Stimulated activated CD4-positive, alpha-beta T cell treated with anti-CD3 and anti-CD28 coated beads, TNF-alpha, amount 100 ng/mL, for 24 hours (primary cell): ENCODE measurements at places on chromosomes 12 and 14.

- no peak for DNase-seq
These were observed 36.8 kb upstream of the SLC38A2 start for GRCh38 chr12:46409342-46409741.

DNA sequence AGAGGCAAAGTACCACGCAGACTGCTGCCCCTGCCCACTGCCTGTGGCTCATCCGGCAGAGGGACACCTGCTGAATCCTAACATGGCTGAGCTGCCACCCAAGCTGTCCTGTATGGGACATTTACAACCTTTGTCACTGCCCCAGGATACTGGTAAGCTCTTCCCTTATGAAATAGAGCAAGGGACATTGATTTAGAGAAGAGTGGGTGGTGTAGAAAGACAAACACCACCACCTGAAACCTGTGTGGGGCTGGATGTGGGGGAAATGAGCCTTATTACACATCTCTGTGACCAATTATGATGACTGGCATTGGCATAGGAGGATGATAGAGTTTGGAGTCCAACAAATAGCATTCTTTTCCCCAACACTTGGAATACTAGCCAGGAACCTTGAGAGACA is 81.2 kb upstream of the GZMB start:
- no peak for DNase-seq

DNA sequence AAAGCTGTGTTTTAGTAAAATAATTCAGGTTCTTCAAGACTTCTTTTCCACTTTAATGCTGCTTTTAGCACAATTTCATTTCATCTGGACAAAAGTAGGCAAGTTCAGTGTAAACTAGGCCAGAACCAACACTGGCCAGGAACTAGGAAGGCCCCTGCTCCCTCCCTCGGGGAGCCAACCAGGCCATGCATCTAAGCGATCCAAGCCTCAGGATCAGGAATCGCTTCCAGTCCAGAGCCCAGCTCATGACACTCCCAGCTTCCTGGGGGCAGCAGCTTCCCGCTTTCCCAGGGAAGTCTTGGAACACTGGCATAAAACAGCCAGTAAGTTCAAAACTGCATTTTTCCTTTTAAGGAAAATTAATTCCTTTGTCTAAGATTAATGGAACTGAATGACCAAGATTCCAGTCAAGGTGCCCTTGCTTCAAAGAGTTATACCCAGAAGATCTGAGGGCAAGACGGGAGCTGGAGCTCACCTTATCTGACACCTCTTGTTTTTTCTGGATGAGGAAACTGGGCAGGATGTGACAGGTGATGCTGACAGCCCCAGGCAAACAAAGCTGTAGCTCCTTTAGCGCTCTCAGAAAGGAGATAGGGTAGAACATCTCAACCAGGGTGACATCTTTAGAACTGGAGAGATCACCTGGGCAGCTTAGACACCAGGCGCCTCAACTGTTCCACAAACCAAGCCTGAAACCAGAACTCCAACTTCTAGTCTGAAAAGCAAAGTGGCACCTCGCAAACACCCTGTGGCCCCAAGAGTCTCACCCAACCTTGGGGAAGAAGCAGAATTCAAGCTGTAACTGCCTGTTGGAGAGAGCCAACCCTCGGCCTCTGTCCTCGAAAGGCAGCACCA is 61.4 kb upstream of the PNMA1 start:
- no peak for DNase-seq

GRCh38 chr12:109109746-109110350 is 6.5 kb upstream of the ACACB start:
- DNase-seq, result no peak

DNA sequence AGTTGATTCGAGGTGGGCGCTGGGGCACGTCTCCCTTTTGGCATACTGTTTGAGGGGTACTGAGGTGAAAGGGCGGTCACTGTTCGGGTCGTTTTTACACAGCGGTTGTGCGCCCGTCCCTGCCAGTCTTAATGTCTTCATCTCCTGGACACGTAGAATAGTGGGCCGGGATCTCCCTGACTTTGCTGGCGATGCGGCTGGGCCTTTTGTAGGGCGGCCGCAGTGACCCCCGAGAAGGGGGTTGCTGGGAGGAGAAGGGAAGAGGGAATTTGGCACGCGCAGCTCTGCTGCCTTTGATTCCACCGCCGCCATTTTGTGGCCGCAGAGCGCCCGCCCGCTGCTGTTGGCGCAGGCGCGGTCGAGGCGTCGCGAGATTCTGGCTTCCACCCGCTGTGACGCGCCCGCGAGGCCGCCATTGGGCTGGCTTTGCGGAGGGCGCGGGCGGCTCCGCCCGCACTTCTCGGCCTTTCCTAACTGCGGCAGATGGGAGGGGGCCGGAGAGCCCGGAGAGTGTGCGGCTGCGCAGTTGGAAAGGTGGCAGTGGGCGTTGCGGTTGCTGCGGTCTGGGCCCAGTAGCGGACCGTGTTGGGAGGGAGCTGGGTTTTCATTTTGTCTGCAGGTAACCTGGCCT is 542 bp downstream of the SRSF5 start:
- DNase-seq, result peak; percentile 87

- no peak for DNase-seq
These were observed 33.1 kb downstream of the CMKLR1 start for GRCh38 chr12:108305991-108306501.

DNA sequence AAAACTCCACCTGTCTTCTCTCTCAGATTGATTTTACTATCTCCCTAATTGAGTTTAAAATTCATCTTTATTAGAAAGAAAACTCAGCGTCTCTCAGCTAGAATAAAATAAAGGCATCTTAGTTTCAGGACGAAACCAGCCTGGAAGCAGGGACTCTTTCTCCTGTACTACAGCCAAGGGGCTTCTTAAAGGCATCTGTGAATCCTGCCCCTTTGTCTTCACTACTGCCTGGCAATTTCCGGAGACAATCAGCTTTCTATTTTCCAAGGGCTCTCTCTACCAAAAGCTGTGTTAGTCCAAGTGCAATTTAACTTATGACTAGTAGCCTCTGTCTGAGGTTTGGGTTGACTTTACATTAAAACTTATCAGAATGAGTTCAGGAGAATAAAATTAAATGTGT is 623.3 kb upstream of the FOXG1 start:
- DNase-seq, result no peak

DNA sequence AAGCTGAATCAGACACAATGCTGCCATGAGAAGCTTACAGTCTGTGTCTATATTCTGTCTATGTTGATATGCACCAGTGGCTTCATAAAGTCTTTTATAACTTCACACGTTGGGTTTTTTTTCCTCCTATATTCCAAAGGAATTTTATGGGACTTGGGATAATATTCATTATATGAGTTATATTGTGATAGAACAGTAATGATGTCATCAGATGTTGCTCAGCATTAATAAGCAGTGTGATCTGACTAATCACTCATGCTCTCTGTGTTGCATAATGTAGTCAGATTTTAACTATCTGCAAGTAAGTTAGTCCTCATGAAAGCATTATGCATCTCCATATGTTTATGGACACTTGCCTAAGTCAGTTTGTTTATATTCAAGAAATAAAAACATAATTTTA is 159.6 kb downstream of the PLCZ1 start:
- DNase-seq, result no peak

GRCh38 chr14:34180434-34180833 is 229.6 kb upstream of the EGLN3 start:
- no peak for DNase-seq

- DNase-seq, result no peak
These were observed 390.0 kb upstream of the NOVA1 start for GRCh38 chr14:26987744-26988363.

GRCh38 chr14:91870001-91870400 is 2.7 kb upstream of the TC2N start:
- DNase-seq, result no peak

- no peak for DNase-seq
These were observed 157.0 kb upstream of the LMNTD1 start for GRCh38 chr12:25710128-25710527.

DNA sequence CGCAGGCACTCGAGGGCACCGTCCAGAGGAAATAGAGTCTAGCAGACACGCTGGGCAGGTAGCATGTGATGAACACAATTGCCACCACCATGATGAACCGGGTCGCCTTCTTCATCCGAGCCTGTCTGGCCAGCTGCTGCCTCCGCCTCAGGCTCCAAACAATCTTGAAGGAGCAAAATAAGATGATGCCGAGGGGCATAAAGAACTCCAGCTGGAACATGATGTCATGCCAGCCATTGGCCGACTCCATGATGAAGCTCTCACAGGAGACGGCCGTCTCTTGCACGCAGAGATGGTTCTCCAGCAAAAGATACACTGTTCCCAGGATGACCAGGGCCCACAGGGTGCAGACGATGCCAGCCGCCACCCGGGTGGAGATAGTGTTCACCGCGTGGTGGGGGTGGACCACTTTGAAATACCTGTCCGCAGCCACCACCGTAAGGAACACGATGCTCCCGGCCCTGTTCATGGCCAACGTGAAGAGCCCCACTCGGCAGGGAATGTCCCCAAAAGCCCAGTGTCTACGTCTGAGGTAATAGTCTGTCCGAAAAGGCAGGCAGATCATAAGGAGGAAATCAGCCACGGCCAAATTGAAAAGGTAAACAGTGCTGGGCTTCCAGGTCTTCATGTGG is 945 bp downstream of the HCAR1 start:
- DNase-seq, result no peak

GRCh38 chr12:102215992-102216691 is 18.5 kb upstream of the PMCH start:
- DNase-seq, result no peak

GRCh38 chr12:47156167-47156736 is 76.5 kb upstream of the AMIGO2 start:
- DNase-seq, result no peak

GRCh38 chr14:48584031-48584430 is 908.6 kb upstream of the MDGA2 start:
- no peak for DNase-seq

DNA sequence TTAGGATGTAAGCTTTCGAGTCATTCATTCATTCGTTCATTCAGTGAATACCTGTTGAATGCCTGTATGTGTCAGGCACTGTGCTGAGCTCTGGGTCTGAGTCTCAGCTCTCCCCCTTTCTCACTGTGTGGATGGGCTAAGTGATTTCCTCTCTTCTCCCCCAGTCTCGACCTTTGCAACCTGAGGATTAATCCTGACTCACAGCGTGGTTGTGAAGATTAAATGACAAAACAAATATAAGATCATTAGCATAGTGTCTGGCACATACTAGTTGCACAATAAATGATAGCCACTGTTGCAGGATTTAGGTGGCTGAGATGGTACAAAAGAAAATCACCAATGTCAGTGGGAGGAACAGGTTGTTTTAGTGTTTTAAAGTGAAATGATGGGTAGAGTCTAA is 136.7 kb downstream of the GPR135 start:
- no peak for DNase-seq

DNA sequence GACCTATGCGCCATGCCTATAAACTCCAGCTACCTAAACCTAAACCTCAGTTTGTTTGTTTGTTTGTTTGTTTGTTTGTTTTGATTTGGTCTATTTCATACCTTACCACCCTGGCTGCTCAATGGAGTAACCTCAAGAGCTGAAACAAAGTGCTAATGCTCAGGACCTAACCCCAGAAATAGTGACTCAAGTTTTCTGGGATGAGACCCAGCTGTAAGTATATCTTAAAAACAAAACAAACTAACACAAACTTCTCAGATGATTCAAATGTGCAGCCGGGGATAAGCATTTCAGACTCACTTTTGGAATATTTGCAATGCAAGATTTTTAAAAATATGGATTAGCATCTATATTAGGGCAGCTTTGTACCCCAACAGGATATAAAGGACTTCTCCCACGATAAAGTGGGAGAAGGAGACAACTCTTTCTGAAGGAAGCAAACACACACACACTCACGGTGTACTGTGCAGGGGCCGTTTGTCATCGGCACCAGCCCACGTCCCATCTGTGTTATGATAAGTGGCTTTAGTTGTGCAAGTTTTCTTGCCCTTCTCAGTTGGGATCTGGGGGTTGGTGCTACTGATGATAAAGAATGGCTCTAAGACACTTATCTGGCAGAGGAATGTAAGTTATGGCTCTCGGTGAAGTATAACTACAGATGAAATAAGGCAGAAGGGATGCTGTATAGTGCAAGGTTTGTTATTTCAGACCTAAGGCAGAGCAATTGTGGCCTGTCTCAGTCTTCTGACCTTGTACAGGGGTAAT is 516.7 kb upstream of the TMEM132C start:
- DNase-seq, result no peak

GRCh38 chr12:119780786-119781434 is 96.2 kb downstream of the CIT start:
- no peak for DNase-seq

GRCh38 chr12:1642513-1642912 is 13.5 kb downstream of the WNT5B start:
- no peak for DNase-seq

- DNase-seq, result no peak
These were observed 53.9 kb downstream of the ANAPC7 start for GRCh38 chr12:110349514-110350151.

- no peak for DNase-seq
These were observed 19.0 kb downstream of the ALX1 start for GRCh38 chr12:85299053-85299452.

GRCh38 chr14:50954811-50955372 is 10.6 kb upstream of the PYGL start:
- DNase-seq, result no peak

DNA sequence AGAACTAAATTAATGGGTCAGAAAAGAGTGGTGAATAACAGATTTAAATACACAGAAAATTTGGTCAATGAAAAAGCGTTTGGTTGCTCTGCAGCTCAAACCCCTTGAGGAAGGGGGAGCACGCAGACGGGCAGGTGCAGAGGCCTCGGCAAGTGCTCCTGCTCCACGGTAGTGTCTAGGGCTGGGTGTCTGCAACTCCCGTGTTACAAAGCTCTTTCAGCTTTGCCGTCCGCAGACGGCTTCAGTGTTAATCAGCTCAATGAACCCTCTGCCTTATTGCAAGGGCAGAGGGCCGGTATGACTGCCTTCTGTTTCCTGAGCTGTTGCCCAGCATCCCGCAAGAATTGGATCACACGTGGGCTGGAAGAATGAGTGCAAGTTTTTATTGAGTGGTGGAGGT is 125.7 kb upstream of the TRHDE start:
- no peak for DNase-seq

DNA sequence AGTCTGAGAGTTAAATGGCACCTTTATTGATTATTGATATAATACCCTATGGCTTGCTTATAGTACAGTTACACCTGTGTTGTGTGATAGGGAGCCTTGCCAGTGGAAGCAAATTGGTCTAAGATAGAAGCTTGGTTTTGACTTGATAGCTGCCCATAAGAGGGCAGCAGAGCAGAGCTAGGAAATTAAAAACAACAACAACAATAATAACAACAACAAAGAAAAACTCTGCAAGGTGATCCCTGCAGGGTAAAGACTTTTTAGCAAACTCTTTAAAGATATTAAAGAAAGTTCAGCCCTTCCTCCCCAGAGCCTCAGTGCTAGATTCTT is 18.0 kb upstream of the RNASE10 start:
- DNase-seq, result no peak

GRCh38 chr12:70983692-70984091 is 63.2 kb upstream of the PTPRR start:
- no peak for DNase-seq
